ENCODE measurements at places on chromosomes 13 and 19.

GRCh38 chr19:5624741-5625278, 1.9 kb downstream of the SAFB start:
- peak; percentile 7 for DNase-seq

GRCh38 chr13:85019121-85019520, 780.1 kb downstream of the SLITRK6 start:
- no peak for DNase-seq

GRCh38 chr19:39409208-39410016, 2.8 kb downstream of the ZFP36 start:
- DNase-seq = peak; percentile 99

DNA sequence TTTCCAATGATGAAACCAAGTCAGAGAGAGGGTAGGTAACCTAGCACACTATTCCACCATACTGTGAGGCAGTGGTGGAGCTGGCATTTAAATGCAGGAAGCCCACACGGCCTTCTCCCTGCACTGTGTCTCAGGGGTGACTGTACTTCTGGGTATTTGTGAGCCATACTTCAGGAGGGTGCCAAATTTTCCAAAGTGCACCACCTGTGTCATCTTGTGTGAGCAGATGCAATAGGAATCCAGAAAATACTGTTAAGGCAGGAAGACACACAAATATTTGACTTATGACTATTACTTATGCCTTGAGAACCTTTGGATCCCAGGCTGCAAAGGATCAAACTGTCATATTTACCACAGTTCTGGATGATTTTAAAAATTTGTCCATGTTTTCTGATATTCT, 17.3 kb downstream of the ZNF229 start:
- no peak for DNase-seq

DNA sequence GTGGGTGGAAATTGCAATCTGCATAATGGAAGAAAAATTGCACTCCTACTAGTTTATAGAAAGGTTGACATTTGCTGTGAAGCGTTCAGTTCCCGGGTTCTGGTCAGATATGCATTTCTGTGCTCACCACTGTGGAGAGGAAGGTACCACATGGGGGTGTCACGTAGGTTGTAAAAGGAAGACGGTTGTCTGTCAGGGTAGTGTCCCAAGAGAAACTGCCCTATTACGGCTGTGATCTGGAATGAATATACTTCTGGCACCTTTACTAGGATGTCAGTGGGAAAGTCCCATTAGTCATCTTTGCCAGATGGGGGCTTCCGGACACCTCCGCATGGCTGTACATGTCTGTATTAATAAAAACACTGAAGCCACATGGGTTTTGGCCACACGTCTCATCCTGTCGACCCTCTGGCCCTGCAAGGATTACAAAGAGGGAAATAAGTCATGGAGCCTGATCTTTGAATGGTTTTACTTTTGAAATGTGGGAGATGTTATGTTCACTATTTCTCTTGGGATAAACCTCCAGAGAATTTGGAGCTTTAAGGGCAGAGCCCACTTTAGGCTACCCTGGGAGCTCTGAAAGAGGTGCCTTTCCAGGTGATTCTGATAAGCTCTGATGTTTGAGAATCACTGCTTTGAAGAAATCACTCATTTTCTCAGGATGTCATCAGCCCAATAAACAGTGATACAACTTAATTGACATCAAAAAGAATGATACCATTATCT, 133.9 kb downstream of the AKAP11 start:
- DNase-seq = no peak

- DNase-seq = no peak
Measured at GRCh38 chr19:11410682-11411081, 8.4 kb downstream of the RGL3 start.

- DNase-seq = no peak
Measured at GRCh38 chr19:15737722-15738121, at the start of gene OR10H3. TSS of gene OR10H3 (plus strand) at chr19:15737985. CDS start at chr19:15741393, 3,408 bp downstream.

GRCh38 chr13:99960663-99961311, 10.8 kb downstream of the ZIC5 start:
- no peak for DNase-seq

DNA sequence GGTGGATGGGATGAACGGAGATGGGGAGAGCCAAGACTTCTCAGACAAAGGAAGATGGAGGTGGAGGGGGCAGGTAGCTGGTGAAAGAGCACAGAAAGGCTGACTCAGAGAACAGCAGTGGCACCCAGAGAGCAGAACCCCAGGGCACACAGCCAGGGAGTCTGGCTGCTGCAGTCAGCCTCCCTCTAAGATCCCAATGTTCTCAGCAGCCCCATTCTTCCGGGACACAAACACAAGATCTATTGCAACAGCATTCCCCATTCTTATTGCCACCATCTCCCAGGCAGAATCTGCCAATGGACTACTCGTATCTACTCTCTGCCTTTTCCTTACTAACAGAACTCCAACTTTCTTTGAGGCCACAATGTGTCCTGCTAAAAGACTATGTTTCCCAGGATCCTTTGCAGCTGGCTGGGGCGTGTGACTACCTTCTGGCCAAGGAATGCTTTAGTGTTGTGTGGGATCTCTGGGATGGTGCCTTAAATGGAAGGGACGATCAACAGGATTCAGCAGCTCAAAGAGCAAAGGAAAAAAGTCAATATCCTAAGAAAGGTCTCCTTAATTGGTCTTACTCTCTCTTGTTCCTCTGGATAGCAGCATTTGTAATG, 7.5 kb downstream of the THAP8 start:
- no peak for DNase-seq

GRCh38 chr13:73190477-73190876, 131.7 kb downstream of the KLF5 start:
- DNase-seq = no peak

DNA sequence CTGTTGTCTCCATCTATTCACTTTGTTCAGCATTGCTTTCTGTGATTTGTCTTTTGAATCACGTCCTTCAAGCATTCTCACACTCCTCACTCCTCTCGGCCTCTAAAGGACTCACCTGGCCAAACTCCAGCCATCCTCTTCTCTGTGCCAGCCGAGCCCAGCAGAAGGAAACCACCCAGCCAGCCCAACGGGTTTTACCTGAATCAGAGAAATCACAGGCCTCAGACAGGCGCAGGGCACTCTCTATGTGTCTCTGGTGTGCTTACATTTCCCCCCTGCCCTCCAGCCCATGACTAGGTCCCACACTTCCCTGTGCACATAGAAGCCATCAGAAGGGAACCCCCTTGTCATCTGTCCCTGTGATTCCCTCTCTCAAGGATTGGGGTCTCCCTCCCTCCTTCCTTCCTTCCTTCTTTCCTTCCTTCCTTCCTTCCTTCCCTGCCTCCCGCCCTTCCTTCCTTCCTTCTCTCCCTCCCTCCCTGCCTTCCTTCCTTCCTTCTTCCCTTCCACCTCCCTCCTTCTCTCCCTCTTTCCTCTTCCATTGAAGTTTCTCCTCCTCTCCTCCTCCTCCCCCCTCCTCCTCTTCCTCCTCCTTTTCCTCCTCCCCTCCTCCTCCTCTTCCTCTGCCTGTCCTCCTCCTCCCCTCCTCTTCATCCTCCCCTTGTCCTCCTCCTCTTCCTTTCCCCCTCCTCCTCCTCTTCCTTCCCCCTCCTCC, 8.8 kb upstream of the ZNF541 start:
- peak; percentile 72 for DNase-seq

DNA sequence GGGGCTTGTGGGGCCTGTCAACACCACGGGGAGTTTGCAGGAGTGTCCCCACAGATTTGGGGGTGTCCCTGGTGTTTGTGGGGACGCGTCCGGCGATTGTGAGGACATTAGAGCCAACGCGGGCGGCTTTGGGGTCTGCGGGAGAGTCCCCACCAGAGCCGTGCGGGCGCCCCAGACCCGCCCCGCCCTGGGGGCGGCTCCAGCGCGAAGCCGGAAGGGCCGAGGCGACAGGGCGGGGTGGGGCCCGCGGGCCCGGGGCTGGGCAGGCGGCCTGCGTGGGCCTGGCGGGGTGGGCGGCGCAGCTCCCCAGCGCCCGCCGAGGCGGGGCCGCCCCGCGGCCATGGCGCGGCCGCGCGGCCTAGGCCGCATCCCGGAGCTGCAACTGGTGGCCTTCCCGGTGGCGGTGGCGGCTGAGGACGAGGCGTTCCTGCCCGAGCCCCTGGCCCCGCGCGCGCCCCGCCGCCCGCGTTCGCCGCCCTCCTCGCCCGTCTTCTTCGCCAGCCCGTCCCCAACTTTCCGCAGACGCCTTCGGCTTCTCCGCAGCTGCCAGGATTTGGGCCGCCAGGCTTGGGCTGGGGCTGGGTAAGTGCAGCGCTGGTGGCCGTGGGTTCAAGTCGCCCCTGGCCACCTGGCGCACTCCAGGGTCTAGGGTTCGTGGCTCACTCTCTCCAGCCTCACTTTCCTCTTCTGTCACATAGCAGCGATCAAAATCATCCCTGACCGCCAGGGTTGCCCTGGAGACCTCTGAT, 10.3 kb downstream of the PDE4A start:
- DNase-seq = peak; percentile 81

DNA sequence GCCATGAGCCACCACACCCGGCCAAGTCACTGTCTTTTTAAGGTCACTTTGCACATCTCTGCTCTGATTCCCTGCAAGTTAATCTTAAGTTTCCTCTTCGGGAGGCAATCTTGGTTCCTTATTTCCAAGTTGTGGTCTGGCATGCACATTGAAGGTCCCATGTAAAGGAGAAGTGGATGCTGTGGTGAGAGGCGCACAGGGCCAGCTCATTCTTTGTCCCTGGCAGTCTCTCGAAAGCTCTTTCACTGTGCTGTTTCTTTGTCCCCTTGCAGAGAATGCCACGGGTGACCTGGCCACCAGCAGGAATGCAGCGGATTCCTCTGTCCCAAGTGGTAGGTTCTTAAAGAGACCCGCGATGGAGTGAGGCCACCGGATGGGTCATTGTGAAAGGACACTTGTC, 16.4 kb upstream of the C19orf33 start:
- no peak for DNase-seq

GRCh38 chr13:42875475-42876269, 94.3 kb downstream of the FAM216B start:
- no peak for DNase-seq

DNA sequence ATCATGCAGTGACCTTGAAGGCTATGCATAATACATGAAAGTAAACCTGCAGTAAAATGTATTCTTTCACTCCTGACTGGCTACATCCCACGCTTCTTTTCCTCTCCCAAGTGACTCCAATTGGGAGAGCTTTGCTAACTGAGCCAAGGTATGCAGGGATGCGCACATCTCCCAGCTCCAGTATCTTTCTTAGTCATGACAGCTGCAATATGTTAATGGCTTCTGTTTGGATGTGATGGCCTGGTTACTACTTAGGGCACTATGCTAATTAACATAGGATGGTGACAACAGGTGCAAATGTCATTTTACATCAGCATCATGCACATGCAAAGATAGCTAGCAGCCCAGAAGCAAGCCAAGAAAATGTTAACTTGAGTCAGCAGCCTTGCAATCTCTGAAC, 134.7 kb downstream of the POU4F1 start:
- no peak for DNase-seq

DNA sequence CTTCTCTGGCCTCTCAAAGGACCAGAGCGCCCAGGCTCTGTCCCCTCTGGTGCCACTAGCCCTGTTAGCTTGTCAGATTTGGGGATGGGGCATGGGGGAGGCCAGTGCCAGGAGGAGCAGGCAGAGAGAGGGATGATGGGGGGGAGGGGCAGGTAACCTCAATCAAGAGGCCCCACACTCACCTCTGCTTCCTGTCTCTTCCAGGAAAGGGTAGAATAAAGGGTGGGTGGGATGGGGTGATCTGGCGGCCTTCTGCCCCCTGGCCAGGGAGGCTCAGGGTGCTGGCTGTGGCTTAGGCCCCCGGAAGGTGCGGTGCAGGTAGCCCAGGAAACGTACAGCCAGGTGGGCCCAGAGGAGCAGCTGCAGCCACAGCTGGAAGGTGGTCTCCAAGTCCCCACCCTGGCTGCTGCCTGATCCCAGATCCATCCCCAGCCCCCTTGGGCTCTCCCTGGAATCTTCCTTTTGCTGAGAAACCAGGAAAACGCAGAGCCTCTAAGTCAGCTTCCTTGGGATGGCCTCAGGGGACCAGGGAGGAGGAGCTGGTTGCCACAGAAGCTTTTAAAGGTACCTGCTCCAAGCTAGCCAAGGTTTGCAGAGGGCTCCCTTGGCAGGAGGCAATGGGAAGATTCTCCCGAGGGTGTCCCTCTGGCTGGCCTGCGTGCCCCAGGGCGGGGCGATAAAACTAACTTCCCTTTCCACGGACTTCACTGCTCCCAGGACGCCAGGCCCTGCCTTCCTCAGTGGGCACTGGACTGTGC, 5.3 kb downstream of the PRKACA start:
- DNase-seq = no peak

- no peak for DNase-seq
Measured at GRCh38 chr19:52190487-52191293, 838 bp downstream of the PPP2R1A start.

- no peak for DNase-seq
Measured at GRCh38 chr19:21877976-21878375, 42.0 kb upstream of the ZNF43 start.

GRCh38 chr13:98217597-98217996, 40.5 kb upstream of the RNF113B start:
- DNase-seq = peak; percentile 25

GRCh38 chr19:489418-490196, 6.7 kb upstream of the MADCAM1 start:
- DNase-seq = peak; percentile 70

DNA sequence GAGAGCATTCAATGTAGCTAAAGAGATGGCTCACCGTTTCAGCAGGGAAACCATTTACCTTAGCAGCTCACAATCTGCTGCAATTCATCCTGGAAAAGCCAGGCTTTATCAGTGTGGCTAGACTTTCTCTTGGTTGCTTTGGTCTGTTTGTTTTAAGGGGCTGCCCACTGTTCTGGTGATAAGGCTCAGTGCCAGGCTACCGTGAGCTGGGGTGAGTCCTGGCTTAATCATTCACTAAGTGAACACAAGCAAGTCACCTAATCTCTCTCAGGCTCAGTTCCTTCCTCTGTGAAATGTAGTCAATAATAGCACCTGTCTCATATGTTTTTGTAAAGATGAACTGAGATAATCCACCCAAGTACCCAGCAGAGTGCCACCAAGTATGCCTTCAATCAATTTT, 229.0 kb downstream of the TEX29 start:
- DNase-seq = no peak

DNA sequence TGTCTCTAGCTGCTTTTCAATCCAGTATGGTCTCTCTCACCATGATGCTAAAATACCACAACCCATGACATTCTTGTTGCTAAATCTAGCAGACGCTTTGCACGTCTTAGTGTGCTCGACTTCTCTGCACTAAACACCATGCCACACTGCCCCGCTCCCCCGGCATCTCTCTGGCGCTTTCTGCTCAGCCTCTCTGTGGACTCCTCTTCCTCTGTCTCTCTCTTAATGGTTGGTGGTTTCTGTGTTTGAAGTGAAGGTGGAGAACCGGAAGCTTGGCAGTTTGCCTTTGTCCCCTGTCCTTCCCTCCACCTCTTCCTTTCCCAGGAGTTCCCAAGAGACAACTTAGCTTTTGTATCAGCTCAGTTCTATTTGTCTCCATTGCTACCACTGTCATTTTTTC, 8.8 kb downstream of the ERCC5 start:
- no peak for DNase-seq

GRCh38 chr19:33559996-33560395, 38.4 kb upstream of the PEPD start:
- DNase-seq = no peak

DNA sequence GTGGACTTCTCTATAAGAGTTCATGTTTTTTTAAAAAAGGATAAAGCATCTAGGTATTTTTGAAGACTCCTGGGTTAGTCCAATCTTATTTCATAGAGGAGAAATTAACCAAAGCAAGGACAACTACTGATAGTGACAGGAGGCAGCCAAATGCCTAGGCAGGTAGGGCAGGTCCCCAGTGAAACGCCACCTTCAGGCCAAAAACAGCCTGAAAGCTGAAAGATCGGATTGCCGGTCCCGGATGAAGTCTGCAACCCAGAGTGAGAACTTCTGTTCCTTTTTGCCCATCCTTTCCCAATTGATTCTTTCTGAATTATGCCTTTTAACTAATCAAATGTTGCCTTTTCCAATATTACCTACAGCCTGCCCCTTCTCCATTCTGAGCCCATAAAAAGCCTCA, 6.1 kb upstream of the GGACT start:
- DNase-seq = no peak
